Stimulated activated CD4-positive, alpha-beta T cell treated with anti-CD3 and anti-CD28 coated beads, Interleukin-4, amount 100 ng/mL, for 1 hour (primary cell): ENCODE measurements at places on chromosomes 2 and 18.

DNA sequence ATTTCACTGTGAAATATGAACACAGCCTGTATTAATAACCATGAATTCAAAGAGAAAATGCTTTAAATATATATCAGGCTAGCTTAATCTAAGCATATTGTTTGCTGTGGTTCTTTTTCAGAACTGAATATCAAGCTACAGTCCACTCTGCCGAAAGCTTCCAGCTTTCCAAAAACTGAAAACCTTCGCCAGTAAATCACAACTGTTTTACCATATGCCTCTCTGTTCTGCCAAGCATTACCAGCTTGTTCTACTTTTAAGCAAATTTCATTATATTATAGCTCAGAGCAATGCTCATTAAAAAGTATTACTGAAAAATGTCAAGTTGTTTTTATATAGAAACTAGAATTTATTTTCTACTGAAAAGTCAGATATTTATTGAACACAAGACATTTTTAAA, 277.4 kb downstream of the NRXN1 start:
- DNase-seq = no peak

DNA sequence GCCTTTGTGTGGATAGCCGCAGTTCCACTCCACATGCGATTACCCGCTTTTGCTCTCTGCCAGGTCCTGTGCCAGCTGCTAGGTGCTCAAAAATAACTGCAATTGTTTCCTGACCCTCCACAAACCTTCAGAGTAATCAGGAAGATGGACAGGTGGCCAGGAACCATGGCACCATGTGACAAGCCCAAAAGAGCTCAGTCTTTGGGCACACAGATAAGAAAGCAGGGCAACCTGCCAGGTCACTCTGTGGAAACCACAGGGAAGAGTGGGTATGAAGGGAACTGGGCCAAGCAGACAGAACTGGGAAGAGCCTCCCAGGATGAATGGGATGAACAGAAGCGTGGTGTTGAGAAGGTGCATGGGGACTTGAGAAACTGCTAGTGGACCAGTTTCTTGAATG, 79.4 kb upstream of the AGAP1 start:
- no peak for DNase-seq

GRCh38 chr2:135903650-135904049, 27.4 kb upstream of the MCM6 start:
- DNase-seq = no peak

- DNase-seq = no peak
Observed at GRCh38 chr2:9663008-9663879, 32.4 kb upstream of the YWHAQ start.

- DNase-seq = no peak
Observed at GRCh38 chr2:48715042-48715899, 40.3 kb downstream of the LHCGR start.

DNA sequence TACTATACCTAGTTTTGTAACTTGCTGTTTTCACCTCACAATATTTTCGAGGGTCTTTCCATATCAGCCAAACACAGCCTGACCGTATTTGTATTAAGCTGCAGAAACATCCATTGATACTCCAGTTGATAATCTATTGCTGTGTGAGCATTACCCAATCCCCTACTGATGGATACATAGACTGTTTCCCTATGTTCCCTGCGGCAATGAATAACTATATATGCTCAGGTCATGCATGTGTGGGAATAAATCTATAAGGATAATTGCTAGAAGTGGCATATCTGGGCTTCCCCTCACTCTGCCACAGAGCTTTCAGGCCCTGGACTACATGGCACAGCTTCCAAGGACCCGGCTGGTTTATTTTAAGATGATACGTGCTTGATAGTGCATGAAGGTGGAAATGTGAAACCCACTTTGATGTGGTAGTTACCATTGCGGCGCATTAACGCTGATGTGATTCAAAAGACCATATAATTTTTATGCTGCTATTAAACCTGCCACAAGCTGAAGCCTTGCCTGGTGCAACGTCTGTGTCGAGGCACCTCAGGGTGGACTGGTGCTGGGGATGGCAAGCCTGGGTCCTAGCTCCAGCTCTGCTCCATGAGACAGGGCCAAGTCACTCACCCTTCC, 130.8 kb upstream of the MSH6 start:
- no peak for DNase-seq

GRCh38 chr2:190668892-190669291, 20.0 kb downstream of the NAB1 start:
- DNase-seq = no peak

GRCh38 chr18:5444269-5444668, 99.5 kb downstream of the EPB41L3 start:
- no peak for DNase-seq

DNA sequence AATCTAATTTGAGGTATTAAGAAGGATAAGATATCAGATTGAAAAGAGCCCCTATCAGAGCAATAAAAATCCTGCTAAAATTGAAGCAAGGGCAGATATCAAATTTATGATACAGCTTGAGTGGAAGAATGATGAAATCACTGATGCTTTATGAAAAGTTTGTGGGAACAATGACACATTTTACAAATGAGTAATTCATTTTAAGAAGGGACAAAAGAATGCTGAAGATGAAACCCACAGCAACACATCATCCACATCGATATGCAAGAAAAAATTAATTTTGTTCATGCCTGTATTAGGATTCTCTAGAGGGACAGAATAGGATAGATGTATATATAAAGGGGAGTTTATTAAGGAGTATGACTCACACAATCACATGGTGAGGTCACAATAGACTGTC, 355.6 kb upstream of the GYPC start:
- DNase-seq = no peak

DNA sequence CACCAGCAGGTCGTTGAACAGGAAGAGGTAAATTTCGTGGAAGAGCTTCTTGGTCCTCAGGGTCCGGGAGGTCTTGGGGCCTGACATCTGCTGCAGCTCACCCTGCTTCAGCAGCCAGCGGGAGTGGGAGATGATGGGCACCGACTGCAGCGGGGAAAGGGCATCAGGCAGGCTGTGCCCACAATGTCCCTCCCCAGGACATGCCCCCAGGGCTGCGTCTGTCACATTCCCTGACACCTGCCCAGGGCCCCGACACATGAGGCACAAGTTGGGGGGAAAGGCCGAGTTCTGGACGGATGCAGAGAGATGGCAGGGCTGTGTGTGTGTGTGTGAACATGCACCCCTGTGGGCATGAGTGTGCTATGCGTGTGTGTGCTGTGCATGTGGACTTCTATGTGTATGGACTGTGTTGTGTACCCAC, 13.9 kb downstream of the SNORC start:
- DNase-seq = no peak

DNA sequence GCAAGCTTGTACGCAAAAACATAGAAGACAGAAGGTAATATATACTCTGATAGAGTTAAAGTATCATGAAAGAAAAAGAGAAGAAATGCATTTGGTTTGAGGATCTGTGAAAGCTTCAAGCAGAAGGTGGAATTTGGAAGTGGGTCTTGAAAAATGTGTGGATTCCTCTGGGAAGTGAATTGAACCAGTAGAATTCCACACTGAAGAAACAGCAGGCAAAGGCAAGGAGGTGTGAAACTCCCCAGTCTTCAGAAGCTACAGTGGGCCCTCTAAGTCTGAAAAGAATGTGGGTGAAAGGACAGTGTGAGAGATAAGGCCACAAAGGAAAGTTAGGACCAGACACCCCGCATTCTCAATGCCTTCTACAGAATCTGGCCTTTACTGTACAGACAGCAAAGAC, 25.6 kb downstream of the COBLL1 start:
- DNase-seq = no peak

DNA sequence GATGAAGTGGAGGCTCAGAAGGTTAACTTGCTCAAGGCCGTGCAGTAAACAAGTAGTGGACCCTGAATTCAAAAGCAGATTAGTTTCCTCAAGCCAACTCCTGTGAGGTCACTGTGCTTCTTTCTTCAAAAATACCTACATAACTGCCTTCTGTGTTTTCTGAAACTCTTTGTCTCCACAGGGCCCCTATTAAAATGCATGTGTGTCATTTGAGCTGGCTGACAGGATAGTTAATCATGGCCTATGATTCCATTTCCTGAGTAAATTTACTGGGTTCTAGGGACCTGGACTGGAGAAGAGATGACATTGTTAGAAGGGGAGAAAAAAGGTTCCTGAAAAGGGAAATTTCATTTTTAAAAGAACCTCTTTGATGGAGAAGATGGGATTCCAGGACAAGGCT, 12.9 kb upstream of the DTNA start:
- no peak for DNase-seq

GRCh38 chr18:59708988-59709387, 11.8 kb upstream of the CCBE1 start:
- DNase-seq = no peak

- DNase-seq = no peak
Observed at GRCh38 chr2:238941262-238941792, 93.4 kb downstream of the TWIST2 start.

GRCh38 chr18:56873441-56874140, 222.4 kb downstream of the WDR7 start:
- no peak for DNase-seq

- no peak for DNase-seq
Observed at GRCh38 chr2:10231551-10232085, 71.1 kb upstream of the HPCAL1 start.

- no peak for DNase-seq
Observed at GRCh38 chr2:47558768-47559684, 156.1 kb downstream of the MSH2 start.

GRCh38 chr2:46400016-46400415, 79.3 kb upstream of the TMEM247 start:
- no peak for DNase-seq

GRCh38 chr2:199727306-199727705, 123.7 kb downstream of the FTCDNL1 start:
- DNase-seq = no peak

DNA sequence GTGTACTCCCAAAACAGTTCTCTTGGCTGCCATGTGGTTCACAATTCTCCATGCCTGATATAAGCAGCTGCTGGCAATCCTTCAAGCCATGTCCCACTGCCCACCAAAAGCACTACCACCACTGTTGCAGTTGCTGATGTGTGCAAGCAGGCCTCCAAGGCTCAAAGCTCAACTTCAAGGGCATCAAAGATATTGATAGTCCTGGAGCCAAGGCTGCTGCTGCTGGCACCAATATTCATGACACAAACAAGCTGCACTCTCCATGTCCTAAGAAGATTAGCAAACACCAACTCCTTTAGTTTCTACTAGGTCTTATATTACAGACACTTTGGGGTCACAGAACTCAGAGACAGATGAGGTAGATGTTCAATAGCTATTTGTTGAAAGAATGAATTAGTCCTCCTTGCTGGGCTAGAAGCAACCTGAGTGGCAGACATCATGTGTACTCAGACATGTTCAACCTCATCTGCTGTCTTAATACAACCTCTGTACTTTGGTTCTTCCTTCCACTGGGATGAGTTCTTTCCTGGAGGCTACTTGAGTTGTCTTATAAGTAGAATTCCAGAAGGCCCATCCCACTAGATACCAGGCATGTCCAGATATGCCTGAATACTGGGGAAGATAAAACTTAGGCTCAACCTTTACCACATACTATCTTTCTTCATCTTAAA, 104.5 kb upstream of the UGP2 start:
- DNase-seq = no peak

DNA sequence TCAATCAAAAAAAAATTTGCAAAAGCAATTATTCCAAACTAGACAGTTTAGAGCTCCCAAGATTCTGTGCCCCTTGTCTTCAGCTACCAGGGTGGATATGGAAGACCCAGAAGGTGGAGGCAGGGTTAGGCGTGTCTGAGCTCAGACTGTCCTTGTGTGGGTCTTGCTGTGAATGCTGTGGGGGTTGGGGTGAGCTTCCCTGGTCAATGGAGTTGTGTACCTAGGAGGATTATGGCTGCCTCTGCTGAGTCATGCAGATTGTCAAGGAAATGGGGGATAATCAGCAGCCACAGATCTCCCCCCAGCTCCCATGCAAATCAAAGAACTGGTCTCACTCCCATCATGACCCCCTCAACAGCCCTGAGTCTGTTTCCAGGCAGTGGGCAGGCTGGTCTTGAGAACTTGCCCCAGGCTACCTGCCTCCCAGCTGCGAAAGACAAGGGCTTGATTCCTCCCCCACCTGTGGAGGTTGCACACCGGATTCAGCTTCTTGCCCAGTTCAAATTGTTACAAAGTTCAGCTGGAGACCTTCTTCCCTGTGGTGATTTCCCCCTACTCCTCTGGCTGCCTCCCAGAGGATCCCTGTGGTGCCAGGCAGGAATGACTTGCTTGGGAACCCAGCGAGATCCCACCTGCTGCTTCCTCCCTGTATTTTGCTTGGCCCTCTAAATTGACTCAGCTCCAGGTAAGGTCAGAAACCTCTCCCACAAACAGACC, 77.0 kb downstream of the RAD51AP2 start:
- no peak for DNase-seq

DNA sequence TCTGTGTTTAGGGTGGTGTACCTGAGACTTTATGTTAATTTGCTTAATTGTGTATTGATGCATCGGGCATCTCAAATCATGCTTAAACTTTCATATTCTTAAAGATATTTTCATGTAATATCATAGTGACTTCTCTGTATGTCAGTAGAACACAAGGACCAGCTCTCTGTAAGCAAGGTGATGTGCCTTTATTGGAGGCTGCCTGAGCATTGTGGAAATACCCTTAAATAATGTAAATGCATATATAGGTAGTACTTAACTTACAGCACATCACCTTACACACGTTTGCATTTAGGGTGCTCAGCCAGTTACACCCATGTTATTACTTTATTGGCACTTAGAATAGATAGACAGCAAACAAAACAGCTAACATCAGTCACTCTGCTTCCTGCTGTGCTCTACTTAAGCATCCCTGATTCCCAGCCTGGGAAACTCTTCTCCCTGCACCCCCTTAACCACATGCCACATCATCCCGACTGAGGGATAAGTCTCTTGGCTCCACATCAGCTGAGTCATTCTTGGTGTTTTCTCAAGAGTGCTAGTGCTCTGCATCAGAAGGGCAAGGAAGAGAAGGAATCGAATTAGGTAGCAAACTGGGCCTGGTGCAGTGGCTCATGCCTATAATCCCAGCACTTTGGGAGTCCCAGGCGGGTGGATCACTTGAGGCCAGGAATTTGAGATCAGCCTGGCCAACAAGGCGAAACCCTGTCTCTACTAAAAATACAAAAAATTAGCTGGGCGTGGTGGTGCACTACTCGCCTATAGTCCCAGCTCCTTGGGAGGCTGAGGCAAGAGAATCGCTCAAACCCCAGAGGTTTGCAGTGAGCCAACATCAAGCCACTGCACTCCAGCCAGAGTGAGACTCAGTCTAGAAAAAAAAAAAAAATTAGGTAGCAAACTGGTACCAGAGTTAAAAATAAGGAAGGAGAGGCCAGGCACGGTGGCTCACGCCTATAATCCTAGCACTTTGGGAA, 108.7 kb downstream of the MAP3K20 start:
- no peak for DNase-seq

- no peak for DNase-seq
Observed at GRCh38 chr2:239276851-239277250, 124.0 kb downstream of the HDAC4 start.

DNA sequence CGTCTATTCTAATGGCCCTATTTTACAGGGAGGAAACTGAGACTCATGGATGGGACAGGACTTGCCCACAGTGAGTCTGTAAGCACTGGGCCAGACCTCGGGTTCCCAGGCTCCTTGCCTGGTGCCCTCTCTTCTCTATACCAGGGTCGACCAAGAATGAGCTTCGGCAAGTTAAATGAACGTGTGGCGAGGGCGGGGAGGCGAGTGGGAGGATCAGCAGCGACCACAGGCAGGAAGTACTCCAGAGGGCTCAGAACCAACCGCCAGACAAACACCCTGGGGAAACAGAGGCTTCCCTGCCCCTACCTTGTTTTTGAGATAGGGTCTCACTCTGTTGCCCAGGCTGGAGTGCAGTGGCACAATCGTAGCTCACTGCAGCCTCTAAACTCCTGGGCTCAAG, 177.7 kb upstream of the SMAD2 start:
- no peak for DNase-seq

- no peak for DNase-seq
Observed at GRCh38 chr2:102788216-102788884, 26.5 kb downstream of the TMEM182 start.
